DMS79 treated with DMSO at 0.1 percent for 48 hours (cell line): ENCODE measurements at places on chromosomes 7 and 10.

- no peak for DNase-seq
These were observed 14.0 kb upstream of the ZNF273 start for GRCh38 chr7:64888901-64889685.

DNA sequence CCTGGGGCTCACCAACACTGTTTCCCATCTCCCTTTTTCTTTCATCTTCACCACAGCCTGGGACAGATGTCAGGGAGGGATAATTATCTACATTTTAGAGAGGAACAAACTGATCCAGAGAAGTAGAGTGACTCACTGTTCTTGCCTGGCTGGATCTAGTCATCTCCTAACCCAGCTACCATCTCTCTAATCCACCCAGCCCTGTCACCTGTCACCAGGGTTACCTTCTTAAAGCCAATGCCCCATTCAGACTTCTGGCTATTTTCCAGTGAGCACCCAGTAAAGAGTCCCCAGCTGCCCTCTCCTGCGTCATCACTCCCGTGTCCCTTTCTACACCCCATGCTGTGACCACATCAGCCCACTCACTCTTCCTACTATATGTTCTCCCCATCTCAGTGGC is 68.4 kb upstream of the DUSP5 start:
- DNase-seq = no peak

GRCh38 chr10:60943316-60944057 is 498 bp downstream of the RHOBTB1 start:
- no peak for DNase-seq

DNA sequence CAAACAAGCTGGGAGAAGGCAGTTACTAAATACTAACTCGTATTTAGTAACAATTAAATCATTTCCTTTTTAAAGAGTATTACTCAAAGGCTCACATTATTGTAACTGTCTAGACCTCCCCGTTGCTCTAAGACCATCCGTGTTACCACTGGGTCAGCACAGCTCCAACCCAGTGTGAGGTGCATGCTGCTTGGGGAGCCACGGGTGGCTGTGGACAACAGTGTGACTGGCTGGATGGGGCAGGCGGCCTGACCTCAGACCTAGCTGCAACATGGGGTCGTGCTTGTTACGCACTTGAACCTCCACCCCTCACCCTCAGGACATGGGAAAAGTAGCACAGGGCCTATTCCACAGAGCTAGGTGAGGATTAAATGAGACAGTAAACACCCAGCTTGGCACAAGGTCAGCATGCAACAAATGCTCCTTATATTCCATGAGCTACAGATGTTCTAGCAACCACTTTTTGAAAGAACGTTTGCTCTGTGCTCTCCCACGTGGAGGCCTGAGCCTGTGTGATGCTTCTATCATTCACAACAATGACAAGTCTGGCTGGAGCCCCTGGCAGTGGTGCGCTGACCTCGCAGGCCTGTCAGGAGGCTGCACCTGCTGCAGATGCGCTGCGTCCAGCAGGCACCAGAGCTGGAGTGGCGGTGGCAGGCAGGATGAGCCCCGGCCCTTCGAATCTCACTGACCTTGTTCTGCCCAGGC is 135.7 kb downstream of the PKD1L1 start:
- DNase-seq = no peak

- no peak for DNase-seq
These were observed 15.4 kb downstream of the NFE2L3 start for GRCh38 chr7:26167303-26167934.

GRCh38 chr7:114412548-114412947 is 2.1 kb upstream of the FOXP2 start:
- no peak for DNase-seq

GRCh38 chr10:129120441-129120840 is 346.6 kb upstream of the MGMT start:
- no peak for DNase-seq

DNA sequence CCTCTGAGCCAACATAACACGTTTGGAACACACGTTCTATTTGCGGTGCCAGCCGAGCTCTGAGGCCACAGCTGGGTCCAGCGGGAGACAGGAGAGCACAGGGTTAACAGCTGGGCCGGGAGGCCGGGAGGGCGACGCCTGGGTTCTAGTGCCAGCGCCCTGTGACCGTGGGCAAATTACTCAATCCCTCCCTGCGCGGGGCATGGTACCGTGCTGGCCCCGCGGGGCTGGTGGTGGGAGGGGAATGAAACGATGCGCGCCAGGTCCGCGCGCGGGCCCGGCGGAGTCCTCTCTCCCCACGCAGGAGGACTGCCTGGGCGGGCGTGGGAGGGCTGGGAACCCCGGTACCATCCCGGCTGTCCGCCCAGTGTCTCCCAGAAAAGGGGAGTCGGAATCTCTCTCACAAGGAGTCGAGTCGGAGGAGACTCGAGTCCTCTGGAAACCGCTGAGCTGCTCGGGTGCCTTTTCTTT is 30.4 kb downstream of the LEP start:
- DNase-seq = no peak

GRCh38 chr10:3353235-3353634 is 180.7 kb upstream of the PITRM1 start:
- DNase-seq = no peak

DNA sequence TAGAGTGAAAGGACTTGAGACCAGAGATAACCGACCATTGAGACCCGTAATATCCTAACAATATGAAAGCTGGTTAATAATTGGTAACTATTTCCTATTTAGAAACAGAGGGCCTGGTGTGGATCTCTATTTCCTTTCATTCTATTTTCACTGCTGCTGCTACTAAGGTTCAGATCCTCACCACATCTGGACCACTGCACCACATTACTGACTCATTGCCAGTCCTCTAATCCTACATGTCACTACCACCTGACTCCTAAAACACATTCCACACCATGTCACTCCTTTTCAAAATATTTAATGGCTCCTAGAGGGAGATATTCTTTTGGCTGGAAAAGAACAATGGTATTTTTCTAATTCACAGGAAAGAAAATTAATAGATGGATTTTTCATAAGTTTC is 6.4 kb downstream of the USP54 start:
- no peak for DNase-seq

- DNase-seq = no peak
These were observed 2.0 kb downstream of the ZSCAN25 start for GRCh38 chr7:99618726-99619125.

GRCh38 chr7:128389618-128390329 is 20.0 kb downstream of the IMPDH1 start:
- DNase-seq = peak; percentile 40

DNA sequence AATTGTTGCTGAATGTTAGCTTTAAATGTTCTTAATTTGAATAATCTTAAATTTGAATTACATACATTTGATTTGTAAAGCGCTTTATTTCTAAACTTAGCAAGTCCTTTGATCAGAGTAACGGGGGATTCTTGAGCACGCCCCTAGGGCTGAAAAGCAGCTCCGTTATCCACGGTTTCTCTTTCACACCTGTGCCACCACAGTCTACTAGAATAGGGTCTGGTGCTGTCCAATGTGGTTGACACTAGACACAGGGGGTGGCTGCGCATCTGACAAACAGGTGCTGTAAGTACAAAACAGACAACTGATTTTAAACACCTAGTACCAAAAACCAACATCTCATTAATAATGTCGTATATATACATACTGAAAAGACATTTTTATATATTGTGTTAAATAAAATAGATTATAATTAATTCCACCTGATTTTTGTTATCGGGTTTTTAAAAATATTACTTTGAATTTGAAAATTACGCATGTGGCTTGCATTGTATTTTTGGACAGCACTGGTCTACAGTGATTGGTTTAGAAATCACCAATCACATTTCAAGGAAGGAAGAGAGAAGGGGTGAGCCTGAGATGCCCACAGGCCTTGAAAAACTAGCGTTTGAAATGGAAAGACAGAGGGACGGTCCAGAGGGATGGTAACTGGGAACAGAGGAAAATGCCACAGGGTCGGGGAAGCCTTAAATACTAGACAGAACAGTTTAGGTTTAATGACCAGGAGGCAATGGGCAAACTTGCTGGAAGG is 7.3 kb downstream of the SEPHS1 start:
- DNase-seq = no peak

- no peak for DNase-seq
These were observed 117.7 kb upstream of the PODXL start for GRCh38 chr7:131674131-131674530.

GRCh38 chr7:85954961-85955360 is 688.7 kb upstream of the GRM3 start:
- DNase-seq = no peak

GRCh38 chr10:121282797-121283515 is 315.3 kb downstream of the FGFR2 start:
- DNase-seq = no peak

- DNase-seq = no peak
These were observed 63.0 kb downstream of the VOPP1 start for GRCh38 chr7:55509322-55509721.

GRCh38 chr7:8172372-8173354 is 89.3 kb downstream of the ICA1 start:
- no peak for DNase-seq

- no peak for DNase-seq
These were observed 160.6 kb downstream of the ST7 start for GRCh38 chr7:117113871-117114270.

GRCh38 chr10:130064783-130065182 is 45.8 kb downstream of the C10orf143 start:
- peak; percentile 48 for DNase-seq

DNA sequence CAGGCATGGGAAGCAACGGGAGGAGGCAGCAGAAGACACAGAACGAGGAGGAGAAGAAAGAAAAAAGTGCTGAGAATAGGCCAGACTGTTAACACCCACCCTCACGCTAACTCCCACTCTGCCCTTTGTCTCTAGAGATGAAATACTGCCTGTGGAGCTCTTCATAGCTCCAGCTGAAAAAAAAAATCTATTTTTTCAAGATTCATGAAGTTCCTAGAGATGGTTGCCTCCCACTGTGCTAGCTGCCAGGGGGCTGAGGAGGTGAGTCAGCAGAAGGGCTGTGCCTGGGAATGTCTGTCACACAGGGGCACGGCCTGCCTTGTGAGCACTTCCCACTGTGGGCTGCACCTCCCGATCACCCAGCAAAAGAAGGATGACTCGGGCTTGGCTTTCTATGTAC is 144.5 kb downstream of the RNF216 start:
- DNase-seq = no peak

DNA sequence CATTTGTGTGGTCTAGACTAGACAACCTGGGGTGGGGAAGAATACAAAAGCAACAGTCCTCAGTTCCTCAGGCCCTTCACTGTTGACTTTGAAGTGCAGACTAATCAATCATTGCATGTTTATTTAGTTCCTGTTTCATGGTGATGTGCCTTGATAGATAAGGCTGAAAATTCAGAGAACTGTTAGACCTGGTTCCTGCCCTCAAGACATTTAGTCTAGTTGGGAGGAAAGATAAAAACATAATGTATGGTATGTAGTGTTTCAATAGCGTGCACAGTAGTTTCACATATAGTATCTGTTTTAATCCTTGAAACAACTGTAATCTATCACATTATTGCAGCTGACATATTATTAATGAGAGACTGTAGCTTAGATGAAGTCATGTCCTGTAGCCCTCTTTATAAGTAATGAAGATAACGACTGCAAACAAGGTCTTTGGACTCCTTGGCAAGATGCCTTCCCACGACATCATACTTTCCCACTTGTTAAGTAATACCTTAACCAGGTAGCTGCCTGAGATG is 124.0 kb downstream of the CELF2 start:
- DNase-seq = peak; percentile 10

DNA sequence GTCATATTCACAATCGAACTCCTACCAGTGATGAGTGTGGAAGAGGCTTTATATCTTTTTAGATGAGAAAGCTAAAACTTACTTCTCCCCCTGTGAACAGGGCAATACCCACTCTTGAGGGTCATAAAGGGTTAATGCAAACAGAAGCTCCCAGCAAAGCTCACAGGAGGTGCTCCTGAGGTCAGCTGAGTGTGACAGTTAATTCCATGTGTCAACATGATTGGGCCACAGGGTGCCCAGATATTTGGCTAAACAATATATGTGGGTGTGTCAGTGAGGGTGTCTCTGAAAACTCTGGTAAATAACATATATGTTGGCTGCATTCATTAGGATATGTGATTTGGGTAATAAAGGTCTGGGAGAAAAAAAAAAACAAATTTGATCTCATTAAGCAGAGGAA is 86.0 kb downstream of the HIP1 start:
- DNase-seq = no peak

GRCh38 chr7:126483972-126484371 is 768.8 kb downstream of the GRM8 start:
- peak; percentile 96 for DNase-seq

DNA sequence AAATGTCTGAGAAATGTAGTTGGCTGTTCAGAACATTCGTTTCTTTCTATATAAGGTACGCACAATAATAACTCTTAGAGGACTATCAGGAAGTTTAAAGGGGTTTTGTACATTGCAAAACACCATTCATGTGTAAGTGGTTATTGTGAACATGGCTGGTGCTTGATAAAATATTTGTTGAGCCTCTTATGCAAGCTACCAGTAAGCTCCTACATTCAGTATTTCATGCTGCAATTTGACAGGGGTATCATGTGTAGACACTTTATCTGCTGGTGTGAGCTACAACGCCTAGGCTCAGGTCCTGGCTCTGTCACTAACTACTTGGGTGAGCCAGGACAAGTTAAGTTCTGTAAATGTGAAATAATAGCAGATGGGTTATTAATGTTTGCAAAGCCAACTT is 75.5 kb downstream of the MAP3K8 start:
- DNase-seq = no peak

DNA sequence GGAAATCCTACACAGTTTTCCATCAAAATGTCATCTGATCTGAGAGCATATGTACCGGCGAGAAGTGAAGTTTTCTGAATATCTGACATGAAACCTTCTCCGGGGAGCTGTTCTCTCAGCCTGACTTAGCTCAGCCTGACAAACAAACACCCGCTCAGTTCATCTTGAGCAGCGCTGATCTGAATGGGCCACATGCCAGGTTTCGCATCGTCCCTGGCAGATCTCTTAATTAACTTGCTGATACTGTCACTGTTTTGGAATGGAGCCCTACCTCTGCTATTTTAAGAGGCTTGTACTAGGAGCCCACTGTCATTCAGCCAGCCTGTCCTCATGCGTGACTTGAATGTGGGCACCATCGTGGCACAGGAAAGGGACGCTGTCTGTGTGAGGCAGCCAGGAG is 109.2 kb downstream of the STRA8 start:
- DNase-seq = peak; percentile 74

DNA sequence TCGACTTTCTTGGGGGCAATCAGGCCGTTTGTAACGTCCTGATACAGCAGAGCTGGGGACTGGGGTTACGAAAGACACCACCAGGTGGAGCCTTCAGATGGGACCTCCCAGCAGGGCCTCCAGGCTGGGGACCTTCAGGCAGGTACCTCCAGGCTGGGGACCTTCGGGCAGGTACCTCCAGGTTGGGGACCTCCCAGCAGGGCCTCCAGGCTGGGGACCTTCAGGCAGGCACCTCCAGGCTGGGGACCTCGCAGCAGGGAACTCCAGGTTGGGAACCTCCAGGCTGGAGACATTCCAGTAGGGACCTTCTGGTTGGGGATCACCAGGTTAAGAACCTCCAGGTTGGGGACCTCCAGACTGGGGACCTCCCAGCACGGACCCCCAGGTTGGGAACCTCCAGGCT is 23.5 kb upstream of the GPR146 start:
- no peak for DNase-seq

- no peak for DNase-seq
These were observed 18.5 kb downstream of the RFC2 start for GRCh38 chr7:74235518-74236268.
